ENCODE measurements at places on chromosomes 7 and 10.

- DNase-seq = no peak
Measured at GRCh38 chr7:138167222-138167621, 91.0 kb downstream of the AKR1D1 start.

DNA sequence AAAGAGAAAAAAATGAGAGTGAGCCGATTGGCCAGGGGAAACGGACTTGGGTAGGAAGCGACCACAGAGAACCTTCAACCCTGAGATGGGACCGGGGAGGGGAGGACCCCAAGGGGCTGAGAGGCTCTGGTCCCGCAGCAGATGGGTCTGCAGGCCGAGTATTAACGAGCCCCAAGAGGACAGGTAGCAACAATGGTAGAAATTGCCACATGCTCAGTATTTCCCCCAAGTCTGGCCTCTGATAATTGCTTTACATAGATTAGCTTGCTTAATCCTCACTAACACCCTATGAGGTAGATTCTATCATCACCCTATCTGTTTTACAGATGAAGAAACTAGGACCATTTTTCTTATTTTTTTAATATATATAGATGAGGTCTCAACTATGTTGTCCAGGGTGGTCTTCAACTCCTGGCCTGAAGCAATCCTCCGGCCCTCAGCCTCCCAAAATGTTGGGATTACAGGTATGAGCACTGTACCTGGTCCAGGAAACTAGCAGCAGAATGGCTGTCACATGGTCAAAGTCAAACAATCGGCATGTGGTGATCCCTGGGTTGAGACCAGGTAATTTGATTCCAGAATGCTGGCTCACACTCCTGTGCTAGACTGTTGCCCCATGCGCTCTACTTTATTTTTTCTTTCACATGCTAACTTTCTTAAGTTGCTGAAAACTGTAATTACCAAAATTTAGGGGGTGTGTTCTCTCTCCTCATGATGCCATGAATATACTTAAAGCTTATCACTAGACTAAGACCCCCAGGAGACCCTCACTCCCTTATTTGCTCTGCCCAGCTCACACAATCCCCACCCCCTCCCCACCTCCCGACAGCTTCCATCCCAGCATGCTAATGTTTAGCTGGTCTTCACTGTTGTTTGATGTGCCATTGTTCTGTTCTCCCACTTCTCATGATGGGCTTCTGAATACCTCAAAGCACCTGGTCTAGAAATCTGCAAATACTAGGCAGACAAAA is 67.9 kb upstream of the AFAP1L2 start:
- DNase-seq = no peak

- DNase-seq = no peak
Measured at GRCh38 chr7:112202816-112203215, 3.4 kb downstream of the DOCK4 start.

GRCh38 chr10:28367929-28368484 is 65.1 kb upstream of the MPP7 start:
- DNase-seq = peak; percentile 71

DNA sequence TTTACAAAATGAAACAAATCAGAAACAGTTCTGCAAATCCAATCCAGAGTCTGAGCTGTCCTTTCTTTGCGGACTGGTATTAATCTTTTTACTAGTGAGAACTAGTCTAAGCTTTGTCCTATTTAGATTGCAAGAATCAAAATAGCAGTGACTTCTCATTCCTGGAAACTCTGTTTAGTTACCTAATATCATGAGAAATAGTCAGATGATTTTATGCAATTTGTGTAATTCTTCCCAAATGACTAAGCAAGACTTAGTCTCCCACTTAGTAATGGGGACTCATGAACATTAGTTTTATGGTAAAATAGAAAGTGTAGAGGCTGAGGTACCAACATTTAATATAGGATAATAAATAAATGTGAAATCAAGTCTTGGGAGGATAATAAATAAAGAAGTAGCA is 341.3 kb downstream of the DNAJB9 start:
- no peak for DNase-seq

DNA sequence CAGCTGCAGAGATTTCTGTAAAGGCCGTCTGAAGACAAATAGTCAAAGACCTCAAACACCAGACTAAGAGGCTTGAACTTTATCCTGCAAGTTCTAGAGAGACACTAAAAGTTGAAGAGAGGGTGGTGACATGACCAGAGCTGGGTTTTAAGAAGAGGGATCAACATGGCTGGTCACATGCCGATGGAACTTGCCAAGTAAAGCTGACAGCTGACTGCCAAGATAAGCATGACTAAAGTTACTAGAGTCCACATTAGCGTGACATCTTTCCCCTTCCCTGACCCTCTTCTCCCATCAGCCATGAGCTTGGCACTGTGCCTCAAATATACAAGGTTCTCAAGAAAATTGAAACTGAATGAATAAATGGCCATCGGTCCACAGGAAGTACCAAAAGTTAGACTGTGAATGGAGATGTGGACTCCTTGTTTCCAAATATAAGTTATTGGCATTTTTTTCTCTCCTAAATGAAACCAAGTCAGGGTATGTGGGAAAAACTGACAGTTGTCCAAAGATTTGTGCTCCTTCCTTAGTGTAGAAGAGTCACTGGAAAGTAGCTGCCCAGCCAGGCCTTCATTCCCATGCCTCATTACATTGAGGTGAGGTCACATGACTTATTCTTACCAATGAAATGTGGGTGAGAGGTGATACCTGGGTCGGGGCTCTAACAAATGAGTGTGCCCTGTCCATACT is 24.5 kb downstream of the XPNPEP1 start:
- no peak for DNase-seq

- DNase-seq = no peak
Measured at GRCh38 chr7:6252341-6252746, 20.1 kb downstream of the CYTH3 start.

GRCh38 chr10:110563132-110563531 is 4.4 kb upstream of the SMC3 start:
- DNase-seq = no peak

- DNase-seq = no peak
Measured at GRCh38 chr7:87933605-87933952, 472 bp upstream of the ADAM22 start.

DNA sequence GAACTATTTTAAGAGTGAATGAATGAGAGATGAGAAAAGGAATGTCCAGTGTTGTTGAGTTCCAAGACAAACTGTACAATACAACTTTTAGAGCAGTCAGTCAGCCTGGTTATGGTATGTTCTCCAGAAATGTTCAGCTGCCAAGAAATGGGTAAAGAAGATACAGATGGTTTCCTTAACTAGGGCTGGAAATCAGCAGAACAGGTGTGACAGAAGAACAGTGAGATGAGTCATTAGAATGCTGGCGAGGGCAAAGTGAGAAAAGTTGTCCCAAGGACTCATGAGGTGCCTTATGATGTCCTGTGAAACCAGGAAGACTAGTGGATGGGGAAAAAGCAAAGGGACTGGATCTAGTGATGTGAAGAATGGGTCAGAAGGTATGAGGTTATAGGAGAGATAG is 20.8 kb upstream of the SEPTIN7 start:
- DNase-seq = no peak

DNA sequence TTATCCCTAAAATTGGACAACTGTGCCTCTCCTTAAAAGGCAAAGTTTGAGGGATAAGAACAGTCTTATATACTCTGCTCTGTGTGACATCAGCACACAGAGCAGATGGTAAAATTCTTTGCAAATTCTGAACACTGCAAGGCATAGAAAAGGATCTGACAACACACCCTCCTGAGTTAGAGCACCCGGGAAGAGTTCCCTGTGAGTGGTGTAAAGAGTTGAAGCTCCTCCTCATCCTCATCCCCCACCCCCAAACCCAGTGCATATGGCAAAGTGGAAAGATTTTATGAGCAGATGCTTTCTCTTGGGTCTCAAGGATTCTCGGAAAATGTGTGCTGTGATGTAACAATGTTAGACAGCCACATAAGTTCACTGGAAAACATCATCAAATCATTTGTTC is 40.0 kb upstream of the DGKI start:
- no peak for DNase-seq

DNA sequence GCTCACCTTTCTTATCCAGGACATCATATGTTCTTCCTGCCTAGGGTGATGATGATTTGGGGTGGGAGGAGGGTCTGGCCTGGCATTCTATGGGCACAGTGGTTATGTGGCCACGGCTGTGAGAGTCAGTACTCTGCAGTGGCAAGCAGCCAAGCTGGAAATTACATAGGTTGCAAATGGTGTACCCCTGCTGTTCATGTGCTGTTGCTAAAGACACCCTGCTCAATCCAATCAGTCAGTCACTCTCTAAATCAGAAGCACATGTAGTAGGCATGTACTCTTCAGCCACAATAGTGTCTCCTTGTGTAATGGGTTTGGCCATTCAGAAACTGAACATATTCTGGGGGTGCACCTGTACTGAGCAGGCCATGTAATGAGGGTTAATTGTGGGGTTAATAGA is 449.1 kb upstream of the ANKRD30A start:
- no peak for DNase-seq

DNA sequence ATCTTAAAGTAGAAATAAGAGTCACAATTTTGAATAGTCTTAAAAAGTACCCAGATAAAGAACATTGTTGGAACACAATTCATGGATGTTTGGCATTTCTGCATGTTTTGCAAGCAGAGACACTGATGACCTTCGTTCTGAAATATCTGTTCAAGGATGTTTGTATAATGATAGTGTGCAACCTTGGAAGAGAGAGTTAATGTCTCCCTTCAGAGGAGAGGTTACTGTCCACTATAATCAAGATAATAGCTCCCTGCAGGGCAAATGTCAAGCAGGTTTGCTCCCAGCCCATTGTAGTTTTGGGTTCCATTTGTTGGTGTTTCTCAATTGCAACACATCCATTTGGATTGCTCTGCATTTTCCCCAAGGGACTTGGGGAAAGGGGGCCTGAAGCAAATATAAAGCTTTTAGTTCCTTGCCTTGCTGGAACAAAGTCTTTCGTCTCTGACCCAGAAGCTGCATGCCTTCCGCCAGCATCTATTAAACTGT is 45.2 kb downstream of the COL1A2 start:
- DNase-seq = no peak

DNA sequence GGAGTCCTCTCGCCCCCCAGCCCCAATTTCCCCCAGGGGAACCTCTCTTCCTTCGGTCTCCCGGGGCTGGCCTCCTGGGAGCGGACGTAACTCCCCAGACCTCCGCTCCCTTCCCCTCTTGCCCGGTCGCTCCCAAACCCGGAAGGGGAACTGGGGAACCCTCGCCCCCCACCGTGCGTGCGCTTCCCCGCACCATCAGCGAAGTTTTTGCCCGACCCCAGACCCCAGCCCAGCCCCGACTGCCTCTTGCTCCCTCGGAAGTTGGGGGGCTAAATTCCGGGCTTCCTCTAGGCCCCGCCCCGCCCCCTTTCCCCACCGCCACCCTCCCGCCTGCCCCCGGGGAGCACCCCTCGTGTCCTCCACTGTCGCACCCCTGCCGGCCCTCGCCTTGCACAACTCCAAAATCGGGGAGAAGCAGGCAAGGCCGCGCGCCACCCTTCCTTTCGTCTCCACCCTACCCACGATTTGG is 436 bp downstream of the GNB2 start:
- no peak for DNase-seq

GRCh38 chr7:6271060-6271658 is 1.3 kb downstream of the CYTH3 start:
- DNase-seq = peak; percentile 35

- no peak for DNase-seq
Measured at GRCh38 chr7:134298902-134299683, 17.6 kb downstream of the SLC35B4 start.

- DNase-seq = peak; percentile 59
Measured at GRCh38 chr10:96585736-96586418, 935 bp downstream of the TM9SF3 start.

DNA sequence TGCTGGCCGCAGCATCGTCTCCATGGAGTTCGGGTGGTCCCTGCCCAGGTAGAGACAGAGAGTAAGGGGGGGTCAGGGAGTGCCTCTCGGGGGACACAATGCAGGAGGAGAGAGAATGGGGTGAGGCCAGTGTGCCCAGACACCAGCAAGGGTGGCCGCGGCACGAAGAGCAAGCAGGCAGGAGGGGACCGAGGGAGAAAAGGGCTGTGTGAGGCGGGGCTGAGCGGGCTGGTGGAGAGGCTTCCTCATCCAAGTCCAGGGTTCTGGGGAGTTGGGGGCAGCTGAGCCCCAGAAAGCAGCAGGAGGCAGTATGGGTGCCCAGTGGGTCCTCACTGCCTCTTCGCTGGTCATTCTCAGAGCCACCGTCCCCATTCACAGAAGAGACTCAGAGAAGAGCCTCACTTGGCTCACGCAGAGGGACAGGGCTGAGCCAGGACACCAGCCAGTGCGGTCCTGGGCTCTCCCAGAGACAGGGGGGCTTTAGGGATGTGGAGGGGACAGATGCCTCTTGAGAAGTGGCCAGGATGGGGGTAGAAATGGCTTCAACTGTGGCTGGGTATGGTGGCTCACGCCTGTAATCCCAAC is 78.9 kb downstream of the MICALL2 start:
- DNase-seq = no peak

- DNase-seq = no peak
Measured at GRCh38 chr10:83229991-83230390, 909.3 kb upstream of the GHITM start.

GRCh38 chr7:80272560-80273239 is 138.1 kb downstream of the GNAI1 start:
- no peak for DNase-seq

DNA sequence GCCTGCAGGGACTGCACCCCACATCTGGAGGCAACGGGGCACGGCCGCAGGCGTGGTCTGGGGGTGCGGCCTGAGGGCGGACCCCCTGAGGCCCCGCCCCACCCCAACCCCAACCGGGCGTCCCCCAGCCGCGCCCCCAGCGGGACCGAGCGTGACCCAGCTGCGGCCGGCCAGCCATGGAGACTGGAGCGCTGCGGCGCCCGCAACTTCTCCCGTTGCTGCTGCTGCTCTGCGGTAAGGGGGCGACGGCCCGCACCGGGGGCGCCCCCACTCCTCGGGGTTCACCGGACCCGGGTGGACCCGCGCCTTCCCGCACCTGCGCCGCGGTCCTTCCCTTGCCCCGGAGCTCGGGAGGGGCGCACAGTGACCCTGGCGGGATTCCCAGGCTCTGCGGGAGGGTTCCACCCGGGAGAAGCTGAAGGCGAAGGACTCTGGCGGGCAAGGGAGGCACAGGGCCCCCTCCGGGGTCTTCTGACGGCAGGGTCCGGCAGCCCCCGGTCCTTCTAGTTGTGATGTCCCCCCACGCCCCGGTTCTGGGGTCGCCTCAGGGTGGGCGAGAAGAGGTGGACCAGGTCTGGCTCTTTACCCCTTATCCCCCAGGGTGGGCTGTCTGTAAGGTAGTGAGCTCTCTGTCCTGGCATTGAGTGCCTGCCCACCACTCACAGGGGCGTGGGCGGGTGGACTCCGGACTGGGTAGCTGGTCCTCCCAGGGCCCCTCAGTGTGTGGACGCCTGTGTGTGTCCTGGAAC is at the start of gene RAMP3:
Gene RAMP3 (plus strand): TSS at position 139 of the 749 bp plus-strand sequence. CDS start 38 bp downstream, at position 177.
- DNase-seq = no peak

DNA sequence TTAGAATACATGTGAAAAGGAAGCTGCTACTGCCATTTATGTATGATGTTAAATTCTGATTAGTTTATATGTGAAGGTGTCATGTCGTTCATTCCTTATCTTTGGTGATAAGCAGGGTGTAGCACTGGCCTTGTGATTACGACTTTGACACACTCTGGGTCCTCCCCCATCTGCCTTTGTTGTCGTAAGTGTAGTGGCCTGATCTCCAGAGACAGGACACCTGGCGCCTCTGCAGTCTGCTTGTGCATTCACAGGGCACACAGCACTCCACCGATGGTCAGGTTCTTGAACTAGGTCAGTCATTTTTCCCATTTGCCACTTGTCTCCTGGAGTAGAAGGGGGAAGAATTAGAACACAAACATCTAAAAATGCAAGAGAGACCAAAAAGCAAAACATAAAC is 186.0 kb downstream of the PRKCQ start:
- no peak for DNase-seq

Measured in thymus (tissue), 14 donors.